ENCODE measurements at places on chromosomes 1 and 21.
A peak's percentile ranks its signal among the peaks of the same experiment; 100 is the strongest.

- DNase-seq, result no peak
Measured at GRCh38 chr1:152941037-152941711, 5.8 kb upstream of the SPRR5 start.

GRCh38 chr1:25355841-25356395, 17.8 kb downstream of the TMEM50A start:
- no peak for DNase-seq

- peak; percentile 36 for DNase-seq
Measured at GRCh38 chr1:983798-984475, 2.0 kb upstream of the PERM1 start.

DNA sequence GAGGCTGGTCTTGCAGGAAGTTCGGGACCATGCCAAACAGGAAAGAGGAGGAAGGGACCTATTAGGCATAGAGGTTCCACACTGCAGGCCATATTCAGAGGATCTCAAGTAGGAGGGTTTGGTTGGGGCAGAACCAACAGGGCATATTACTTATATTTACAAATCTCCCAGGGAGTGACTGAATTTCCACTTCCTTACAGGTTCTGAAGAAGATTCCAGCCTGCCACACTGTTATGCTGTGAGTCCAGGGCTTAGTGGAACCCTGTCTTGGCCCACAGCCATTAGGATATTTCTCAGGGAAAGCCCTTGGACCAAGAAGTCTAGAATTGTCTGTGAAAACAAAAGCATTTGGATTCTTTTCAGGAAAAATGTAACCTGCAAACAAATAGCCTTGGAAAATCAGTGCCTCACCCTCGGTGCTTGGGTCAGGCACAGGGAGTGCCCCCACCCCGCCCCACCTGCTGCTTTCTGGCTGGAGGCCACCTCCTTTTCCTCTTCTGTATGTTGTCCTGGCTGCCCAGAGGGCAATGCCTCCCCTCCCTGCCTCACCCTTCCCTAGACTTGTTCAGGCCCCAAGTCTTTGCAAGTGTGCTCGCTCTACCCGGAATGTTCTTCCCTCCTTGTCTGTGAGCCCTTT, 41.0 kb upstream of the JUN start:
- no peak for DNase-seq

DNA sequence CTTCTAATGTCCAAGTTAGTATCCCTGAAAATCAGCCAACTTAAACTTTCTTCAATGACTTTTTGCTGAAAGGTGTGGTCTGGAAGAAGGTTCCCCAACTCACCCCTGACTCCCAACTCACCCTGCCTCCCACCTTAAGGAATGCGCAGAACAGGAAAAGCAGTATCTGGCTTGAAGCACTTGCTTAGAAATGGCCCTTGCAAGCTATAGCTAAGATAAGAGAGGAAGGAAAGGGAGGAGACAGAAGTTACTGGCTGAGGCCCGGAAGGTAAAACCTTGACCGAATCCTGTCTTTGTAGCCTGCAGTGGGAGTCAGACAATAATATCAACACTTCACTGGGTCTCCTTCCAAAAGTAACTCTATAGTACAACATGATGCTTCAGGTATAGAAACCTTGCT, 2.9 kb downstream of the CYYR1 start:
- DNase-seq, result no peak

GRCh38 chr1:110225756-110226404, 15.8 kb downstream of the KCNC4 start:
- DNase-seq, result no peak

DNA sequence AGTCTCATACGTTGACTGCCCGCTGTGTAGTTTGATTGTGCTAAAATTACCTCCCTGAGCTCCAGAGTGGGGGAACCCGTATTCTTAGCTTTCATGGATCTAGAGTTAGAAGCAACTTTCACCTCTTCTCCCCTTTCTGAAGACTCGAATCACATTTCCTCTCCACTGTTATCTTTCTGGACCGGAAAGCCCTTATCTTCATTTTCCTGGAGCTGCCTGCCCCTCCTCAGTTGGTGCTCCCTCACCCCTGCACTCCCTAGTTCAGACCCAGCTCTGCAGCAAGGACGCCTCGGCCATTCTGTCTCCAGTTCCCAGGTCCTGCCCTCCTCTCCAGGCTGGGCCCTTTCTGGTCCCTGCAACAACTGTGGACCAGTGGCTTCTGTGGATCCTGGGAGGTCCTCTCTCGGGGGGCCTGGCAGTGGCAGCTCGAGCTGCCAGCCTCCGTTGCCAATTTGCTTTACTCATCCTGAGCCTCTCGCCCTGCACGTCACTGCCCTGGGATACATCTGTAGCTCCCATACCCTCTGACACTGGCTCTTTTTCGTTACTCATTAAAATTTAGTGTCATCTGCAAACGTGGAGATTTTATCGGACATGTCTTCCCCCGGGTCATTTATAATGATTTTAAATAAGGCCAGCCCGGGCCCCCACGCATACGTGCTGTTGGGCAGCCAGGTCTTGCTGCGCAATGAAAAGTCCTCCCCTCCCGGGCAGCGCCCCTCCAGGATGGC, 141.5 kb upstream of the VAMP3 start:
- no peak for DNase-seq

- DNase-seq, result no peak
Measured at GRCh38 chr1:21534674-21535378, 25.6 kb downstream of the ALPL start.

DNA sequence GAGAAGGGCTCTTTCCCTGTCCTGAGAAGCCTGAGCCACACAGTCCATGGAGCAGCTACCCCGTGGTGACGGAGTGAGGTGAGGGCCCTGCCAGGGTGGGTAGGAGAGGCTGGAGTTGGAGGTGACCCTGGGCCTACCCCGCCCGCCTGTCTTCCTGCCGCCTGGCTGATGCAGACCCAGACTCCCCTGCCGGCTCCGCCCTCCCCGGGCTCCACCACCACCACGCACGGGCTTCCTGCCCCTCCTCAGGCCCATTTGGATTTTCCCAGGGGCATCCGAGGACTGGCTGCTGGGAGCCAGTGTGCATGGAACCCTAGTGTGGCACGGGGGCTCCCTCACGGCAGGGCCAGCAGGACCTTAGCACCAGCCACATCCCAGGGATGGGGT, 32.5 kb downstream of the PODN start:
- DNase-seq, result no peak

GRCh38 chr1:76038287-76039004, 36.1 kb upstream of the ST6GALNAC3 start:
- no peak for DNase-seq

GRCh38 chr1:72690871-72691270, 408.5 kb upstream of the NEGR1 start:
- no peak for DNase-seq

DNA sequence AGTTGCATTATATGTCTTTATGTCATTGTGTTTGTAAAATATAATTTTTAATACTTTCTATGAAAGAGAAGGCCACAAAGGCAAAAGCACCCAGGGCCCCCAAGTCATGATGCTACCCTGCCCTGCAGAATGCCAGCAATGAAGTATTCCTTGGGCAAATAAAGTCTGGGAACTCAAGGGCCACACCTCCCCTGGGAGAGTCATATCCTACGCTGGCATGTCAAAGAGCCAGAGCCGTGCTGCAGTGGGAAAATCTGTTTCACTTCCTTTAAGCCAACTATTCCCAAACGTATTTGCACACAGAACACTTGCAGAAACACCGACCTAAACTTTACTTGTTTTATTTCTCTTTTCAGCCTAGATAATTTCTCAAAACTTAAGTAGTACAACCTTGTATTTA, 98.4 kb upstream of the KAZN start:
- DNase-seq, result no peak

DNA sequence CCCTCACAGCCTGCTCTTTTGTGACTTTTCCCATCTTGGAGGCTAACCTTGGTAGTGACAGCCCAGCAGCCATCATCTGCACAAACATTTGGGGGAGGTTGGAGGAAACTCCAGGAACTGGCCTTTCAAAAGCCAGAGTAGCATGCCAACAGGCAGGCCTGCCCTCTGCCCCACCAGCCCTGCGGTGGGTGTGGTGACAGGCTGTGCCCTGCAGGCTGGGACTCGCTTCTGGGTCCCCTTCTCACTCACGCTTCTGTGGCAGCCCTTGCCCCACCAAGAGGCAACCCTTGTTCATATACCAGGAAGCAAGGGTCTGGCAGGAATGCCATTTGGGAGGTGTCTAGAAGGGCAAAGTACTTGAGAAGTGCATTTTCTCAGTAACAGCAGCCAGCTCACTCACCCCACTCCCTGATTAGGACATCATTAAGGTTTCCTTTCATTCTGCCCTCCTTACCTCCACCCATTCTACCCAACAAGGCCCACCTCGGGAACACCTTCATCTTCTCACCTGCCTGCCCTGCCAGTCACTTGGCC, 20.8 kb upstream of the FAM3B start:
- DNase-seq, result no peak

GRCh38 chr1:231935856-231936255, 309.3 kb downstream of the DISC1 start:
- no peak for DNase-seq

DNA sequence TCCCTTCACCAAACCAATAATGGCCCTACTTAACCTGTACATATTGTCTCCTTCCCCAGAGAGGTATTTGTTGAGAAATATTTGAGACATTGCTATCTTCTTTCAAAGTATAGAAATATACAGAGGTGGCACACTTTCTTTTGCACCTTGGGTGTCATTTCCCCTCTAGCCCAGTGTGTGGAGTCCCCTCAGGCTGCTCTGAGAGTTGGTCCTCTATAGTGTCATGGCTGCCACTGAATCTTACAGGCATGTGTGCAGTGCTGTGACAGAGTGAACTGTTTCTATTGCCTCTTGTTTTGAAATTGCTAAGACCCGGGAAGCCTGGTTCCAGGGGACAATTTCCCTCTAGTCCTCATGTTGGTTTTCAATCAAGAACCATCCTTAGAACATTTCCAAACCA, 140.2 kb upstream of the KCNJ6 start:
- no peak for DNase-seq

DNA sequence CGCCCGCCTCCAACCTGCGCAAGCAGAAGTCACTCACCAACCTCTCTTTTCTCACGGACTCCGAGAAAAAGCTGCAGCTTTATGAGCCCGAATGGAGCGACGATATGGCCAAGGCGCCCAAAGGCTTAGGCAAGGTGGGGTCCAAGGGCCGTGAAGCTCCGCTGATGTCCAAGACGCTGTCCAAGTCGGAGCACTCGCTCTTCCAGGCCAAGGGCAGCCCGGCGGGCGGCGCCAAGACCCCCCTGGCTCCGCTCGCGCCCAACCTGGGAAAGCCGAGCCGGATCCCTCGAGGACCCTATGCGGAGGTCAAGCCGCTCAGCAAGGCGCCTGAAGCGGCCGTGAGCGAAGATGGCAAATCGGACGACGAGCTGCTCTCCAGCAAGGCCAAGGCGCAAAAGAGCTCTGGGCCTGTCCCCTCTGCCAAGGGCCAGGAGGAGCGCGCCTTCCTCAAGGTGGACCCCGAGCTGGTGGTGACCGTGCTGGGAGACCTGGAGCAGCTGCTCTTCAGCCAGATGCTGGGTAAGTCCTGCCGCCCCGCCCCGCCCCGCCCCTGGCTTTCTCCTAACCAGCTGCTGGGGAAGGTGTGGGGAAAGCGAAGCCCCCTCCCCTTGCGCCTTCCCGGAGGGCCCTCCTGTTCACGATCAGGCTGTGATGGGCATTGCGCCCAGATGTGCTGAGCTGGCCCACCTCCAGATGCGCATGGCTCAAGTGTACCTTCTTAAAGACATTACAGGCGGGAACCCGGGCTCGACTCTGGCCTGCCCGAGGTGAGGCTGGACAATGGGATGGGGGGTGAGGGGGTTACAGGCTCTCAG, 110.2 kb downstream of the NAV1 start:
- DNase-seq, result no peak

GRCh38 chr1:158689110-158689509, 2.6 kb upstream of the SPTA1 start:
- DNase-seq, result no peak

DNA sequence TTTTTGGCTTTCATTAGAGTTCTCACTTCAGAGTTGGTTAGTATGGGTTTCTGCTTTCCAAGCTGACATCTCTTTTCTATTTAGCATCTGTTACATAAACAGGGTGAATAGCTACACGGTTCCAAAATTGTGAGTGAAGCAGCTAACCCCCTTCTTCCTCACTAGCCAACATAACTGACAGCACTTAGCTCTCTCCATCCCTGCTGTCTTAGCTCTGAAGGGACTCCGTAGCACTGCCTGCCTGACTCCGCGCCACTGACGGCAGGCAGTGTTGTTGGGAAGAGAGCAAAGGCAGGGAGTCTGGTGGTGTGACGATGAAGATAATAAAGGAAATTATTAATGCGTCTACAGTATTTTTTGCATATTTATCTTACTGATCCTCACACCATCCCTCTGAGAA, 247.0 kb downstream of the PTBP2 start:
- no peak for DNase-seq

DNA sequence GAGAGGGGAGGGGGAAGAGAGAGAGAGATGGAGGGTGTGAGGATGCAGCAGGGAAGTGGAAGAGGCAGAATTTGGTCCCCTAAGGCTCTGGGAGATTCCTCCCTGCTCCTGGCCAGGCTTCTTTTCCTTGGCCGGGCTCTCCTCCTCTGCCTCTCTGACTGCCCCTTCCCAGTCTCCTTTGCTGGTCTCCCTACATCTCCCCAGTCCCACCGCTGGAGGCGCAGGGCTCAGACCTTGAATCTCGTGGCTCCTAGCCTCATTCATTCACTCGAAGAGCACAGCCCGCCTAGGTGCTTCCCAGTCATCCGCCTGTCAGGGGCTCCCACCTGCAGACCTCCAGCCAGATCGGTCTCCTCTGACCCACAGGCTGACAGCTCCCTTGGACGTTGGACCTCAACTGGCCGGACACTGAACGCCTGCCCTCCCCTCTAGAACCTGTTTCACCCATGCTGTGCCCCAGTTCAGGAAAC, 76.5 kb downstream of the VWA5B1 start:
- no peak for DNase-seq

Measured in activated effector memory CD4-positive, alpha-beta T cell treated with Interleukin-2 at 50 U/mL for 16 hours (primary cell).